ENCODE measurements at places on chromosomes 4 and X.

- DNase-seq, result no peak
These were observed 24.0 kb upstream of the SNCA start for GRCh38 chr4:89860971-89861370.

GRCh38 chr4:48341776-48342605 lies 662 bp downstream of the SLAIN2 start:
- DNase-seq, result no peak

- no peak for DNase-seq
These were observed 30.9 kb downstream of the CAMK2D start for GRCh38 chr4:113730467-113731216.

GRCh38 chr4:173332021-173332487 lies 2.1 kb downstream of the HMGB2 start:
- DNase-seq, result no peak

DNA sequence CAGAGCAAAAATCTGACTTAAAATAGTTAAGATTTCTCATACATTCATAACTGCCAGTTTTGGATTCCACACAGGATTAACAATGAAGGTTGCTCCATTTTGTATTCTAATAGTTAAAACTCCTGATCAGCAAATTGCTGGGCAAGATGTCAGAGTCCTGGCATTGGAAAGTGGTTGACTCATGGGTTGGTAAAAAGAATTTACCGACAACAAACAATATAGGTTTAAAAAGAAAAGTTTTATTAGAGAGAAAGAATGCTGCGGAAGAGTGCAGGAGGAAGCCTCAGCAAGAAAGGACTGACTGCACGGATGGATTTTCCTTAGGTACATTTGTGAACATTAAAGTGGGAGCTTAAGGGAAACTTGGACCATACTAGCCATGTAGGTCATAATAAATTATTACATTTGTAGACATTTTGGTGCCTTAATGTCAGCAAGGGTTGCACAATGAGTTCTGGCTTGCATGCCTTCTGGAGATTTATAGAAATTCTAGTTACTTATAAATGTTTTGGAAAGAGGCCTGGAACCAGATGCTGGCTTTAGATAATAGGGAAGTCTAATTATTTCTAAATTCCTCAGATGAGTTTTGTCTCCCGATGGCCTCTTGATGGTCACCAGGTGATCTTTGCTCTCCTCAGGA lies 25.4 kb upstream of the IL2 start:
- no peak for DNase-seq
